NCI-H187 (cell line): ENCODE measurements at places on chromosomes 12 and 14.

GRCh38 chr12:91889910-91890309, 255.7 kb downstream of the BTG1 start:
- no peak for DNase-seq

DNA sequence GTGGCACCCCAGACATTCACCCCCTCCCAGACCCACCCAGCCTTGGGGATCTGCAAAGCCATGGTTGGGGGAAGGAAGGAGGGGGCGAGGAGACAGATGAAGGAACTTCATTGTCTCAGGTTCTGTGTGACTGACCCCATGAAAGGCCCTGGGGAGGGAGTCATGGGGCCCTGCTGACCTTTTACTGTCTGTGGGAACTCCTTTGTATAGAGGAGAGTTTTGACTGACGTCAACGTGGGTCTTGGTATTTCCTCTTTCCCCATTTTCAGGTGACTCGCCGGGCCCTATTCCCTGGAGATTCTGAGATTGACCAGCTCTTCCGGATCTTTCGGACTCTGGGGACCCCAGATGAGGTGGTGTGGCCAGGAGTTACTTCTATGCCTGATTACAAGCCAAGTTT, 3.1 kb upstream of the RAB5B start:
- no peak for DNase-seq

- DNase-seq, result no peak
Observed at GRCh38 chr14:20774258-20774824, 6.1 kb downstream of the EDDM3B start.

DNA sequence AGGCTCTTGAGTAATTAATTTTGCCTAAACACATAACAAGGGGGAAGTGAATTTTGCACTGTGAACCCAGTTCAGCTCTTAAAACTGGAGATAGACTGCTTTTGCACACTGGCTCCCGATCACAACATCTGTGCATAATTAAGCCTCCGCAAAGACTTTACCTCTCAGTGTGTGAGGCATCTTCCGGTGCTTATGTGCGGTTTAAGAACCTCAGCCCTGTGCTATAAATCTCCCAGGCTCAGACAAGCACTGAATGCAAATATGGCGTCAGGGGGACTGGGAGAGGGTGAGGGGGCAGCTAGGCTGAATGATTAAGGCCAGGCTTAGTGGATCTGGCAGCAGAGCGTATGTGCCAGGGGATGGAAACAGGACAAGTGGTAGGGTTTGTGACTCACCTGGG, 103.3 kb downstream of the ADCK1 start:
- no peak for DNase-seq

- DNase-seq, result no peak
Observed at GRCh38 chr14:104107101-104107581, 21.6 kb downstream of the ASPG start.

GRCh38 chr12:66048835-66049537, 81.6 kb downstream of the LLPH start:
- no peak for DNase-seq

GRCh38 chr12:130879212-130879686, 7.4 kb downstream of the RAN start:
- no peak for DNase-seq

DNA sequence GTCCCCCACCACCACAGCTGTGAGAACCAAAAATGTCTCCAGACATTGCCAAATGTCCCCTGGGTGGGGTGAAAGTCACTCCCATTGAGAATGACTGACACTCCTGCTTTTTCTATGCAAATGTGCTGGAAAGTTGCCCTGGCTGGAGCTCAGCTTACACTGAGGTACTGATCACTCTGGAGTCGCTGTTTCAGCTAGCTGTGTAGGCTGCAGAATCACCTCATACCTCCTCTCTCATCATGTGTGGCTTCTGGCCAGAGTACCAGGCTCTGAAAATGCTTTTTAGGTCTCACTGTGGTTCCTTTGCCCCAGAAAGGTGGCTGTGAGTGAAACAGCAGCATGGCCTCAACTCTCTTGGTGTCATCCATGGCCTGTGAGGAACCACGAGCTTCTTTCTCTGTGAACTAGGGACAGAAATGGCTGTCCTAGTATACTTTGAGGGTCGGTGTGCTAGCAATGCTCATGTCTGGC, 414.4 kb downstream of the DPF3 start:
- no peak for DNase-seq

- DNase-seq, result peak; percentile 64
Observed at GRCh38 chr12:25386831-25387731, 136.4 kb upstream of the KRAS start.

DNA sequence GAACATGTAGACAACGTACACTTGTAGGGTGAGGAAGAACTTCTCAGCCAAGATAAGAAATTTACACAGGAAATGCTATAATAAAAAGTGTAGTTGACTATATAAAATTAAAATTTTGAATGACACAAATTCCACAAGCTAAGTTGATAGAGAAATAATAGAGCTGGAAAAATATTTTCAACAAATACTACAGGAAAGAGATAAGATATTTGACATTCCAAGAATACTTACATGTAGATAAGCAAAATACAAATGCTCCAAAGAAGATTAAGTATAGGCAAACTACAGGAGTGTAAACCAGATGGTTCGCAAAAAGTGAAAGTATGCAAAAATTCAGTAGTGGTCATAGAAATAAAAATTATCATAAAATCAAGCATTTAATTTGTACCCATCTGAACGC, 49.2 kb upstream of the ANP32D start:
- DNase-seq, result no peak

GRCh38 chr12:93767524-93767863, 90.3 kb downstream of the CRADD start:
- no peak for DNase-seq

DNA sequence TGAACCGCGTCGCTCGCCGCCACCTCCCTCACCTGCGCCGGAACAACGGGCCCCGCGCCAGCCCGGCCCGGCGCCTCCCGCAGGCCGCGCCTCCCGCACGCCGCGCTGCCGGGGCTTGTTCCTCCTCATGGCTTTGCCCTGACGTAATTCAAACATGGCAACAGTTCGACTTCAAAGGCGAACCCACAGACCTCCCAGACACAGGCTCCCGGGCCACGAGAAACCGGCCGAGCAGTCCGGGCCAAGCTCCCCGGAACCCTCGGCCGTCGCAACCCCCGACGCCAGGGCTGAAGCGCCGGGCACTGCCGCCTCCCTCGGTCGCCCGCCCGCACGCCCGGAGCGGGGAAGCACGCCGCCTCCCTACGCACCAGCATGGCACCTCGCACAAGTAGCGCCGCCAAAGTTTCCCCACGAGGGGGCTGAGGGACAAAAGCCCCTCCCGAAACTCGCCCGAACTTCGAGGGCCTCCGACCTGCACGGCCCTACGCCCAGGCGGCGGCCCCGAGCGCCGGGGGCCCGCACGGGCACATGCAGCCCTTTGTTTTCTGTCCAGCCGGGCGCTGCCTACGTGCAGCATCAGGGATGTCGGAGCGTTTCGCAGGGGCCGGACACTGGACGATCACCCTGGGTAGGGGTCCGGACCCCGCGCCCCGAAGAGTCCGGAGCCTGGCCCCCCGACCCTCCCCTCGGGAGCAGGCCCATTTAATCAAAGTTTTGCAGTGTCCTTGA, 1.7 kb downstream of the SINHCAF start:
- no peak for DNase-seq

GRCh38 chr14:73661872-73662271, 17.1 kb downstream of the DNAL1 start:
- DNase-seq, result no peak

- DNase-seq, result no peak
Observed at GRCh38 chr14:91963465-91963864, 16.0 kb upstream of the FBLN5 start.

DNA sequence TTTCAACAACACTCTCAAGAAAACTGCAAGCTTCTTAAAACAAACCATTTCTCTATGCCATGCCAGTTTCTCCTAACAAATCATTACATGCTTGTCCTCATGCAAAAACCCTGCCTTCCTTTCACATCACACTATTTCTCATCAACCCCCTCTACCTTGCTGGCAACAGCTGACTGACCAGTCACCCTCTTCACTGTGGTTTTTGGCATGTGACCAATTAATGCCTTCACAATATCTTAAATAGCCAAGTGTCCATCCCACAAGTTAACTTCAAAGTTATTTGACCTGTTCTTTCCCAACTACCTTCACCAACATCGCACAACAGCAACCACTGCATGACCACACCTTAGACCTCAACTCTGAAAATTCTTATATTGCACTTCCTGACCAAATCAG, 159.6 kb downstream of the CEP128 start:
- DNase-seq, result no peak

DNA sequence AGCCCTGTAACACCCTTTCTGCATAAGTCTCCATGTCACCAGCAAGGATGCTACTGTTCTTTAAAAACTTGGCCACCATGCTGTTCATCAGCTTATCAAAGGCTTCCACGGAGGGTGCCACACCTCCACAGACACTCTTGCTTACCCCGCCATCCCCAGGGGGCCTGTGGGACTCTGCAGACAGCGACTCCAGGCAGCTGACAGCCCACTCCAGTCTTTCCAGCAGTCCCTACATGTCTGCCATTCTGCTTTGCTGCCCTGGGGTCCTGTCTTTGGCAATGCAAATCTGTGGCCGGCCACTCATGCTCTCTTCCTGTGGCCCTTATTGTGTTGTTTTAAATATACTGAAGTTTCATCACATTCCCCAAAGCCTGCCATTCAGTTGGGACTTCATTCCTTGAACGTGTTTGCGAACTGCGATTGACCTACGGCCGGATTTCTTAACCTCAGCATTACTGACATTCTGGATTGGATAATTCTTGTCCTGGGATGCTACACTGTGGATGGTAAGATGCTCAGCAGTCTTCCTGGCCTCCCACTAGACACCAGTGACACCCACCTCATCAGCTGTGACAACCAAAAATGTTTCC, 125.6 kb downstream of the FOXN3 start:
- no peak for DNase-seq

GRCh38 chr12:123056053-123056452, 75.6 kb downstream of the ARL6IP4 start:
- no peak for DNase-seq

- no peak for DNase-seq
Observed at GRCh38 chr12:31662176-31662849, 2.8 kb downstream of the ETFBKMT start.

GRCh38 chr12:69059465-69060457, 126.8 kb upstream of the CPM start:
- no peak for DNase-seq

GRCh38 chr12:16392846-16393535, 45.5 kb downstream of the MGST1 start:
- no peak for DNase-seq

GRCh38 chr12:117042862-117043261, 56.4 kb downstream of the TESC start:
- DNase-seq, result no peak

- no peak for DNase-seq
Observed at GRCh38 chr14:50347521-50347920, 35.4 kb downstream of the DMAC2L start.

DNA sequence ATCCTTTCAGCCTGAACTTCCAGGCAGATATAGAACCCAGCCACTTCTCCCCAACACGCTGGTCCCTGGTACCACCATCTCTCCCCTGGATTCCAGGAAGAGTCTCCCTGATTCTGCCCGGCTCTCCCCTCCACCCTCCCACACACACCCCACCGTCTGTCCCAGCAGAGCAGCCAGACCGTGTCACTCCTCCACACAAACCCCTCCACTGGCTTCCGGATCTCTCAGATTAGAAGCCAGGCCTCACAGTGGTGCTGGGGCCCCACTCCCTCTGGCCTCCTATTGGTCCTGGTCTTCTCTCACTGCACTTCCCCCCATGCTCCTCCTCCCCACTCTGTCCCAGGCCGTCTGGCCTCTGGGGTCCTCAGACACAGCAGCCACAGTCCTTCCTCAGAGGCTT, 52.4 kb upstream of the CDKN3 start:
- DNase-seq, result no peak

- no peak for DNase-seq
Observed at GRCh38 chr12:13811061-13811460, 170.3 kb downstream of the GRIN2B start.

DNA sequence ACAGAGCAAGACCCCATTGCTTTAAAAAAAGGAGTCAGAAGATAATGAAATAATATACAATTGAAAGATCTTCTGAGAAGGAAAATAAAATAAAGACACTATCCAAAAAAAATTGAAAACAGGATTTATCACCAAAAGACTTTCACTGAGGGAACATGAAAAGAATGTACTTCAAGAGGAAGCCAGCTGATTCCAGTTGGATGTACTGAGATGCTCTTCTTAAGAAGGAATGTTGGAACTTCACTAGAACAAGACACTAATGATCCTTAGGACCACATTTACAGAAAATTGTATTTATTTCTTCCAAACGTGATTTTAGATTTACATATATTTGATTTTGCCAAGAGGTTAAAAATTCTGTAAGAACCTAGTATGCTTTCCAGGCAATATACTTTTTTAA, 65.6 kb upstream of the CNOT2 start:
- DNase-seq, result no peak

DNA sequence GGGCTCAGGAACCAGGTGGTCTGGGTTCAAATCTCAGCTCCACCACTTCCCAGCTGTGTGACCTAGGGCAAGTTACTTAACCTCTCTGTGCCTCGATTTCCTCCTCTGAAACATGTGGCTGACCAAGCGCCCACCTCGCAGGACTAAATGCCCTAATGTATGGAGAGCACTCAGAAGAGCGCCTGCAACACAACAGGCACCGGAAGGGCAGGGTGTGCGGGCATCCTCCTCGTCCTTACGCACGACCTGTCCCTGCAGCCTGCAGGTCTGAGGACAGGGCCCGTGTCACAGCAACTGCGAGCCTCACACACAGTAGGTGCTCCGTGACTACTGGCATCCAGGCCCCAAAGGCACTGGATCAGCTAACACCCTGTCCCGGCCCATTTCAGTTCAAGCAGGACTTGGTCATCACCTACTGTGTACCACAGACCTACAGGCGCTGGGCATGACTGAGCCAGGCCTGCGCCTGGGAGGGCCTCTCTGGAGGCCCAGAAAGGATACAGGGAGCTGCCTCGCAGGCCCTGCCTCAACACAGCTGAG, 131.5 kb downstream of the NCOR2 start:
- no peak for DNase-seq

DNA sequence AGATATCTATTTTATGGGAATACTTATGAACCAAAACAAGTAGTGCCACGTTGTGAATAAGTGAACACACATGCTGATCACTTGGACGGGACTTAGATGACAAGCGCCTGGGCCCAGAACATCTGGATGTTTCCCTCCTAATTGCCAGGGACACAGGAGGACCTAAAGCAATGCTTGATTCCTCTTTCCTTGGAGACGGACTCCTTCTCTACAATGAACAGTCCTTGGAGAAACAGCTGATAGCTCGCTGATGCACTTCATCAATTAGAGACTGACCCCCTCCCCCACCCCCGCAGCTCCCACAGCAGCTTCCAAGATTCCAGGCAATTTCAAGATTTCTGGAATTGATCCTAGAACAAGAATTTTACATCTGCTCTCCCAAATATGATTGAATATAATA, 86.4 kb downstream of the ST8SIA1 start:
- DNase-seq, result no peak

GRCh38 chr12:132952371-132953162, 3.5 kb downstream of the ZNF605 start:
- DNase-seq, result no peak

GRCh38 chr12:117847371-117847770, 121.4 kb downstream of the KSR2 start:
- no peak for DNase-seq

GRCh38 chr12:29333178-29333577, 47.8 kb downstream of the ERGIC2 start:
- no peak for DNase-seq
